Non-pigmented ciliary epithelial cell (primary cell): ENCODE measurements at places on chromosomes 16 and 17.

GRCh38 chr17:42980766-42981397, 517 bp downstream of the RUNDC1 start:
- no peak for DNase-seq

DNA sequence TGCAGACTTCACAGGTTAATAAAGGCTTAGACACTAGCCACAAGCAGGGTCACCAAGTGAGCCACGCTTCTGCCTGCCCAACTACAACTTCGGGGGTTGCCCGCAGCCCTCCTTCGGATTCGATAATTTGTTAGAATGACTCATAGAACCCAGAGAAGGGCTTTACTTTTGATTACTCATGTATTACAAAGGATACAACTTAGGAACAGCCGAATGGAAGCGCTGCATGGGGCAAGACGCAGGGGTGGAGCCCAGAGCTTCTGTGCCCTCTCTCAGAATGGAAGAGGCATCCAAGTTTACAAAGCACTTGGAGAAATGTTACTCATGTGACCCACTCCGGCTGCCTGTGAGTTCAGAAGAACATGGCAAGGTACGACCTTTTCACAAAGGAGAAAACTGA, 7.5 kb upstream of the CDH5 start:
- DNase-seq: no peak

GRCh38 chr16:2009791-2010510, at the start of gene ZNF598:
Gene ZNF598 (minus strand): TSS chr16:2009821.
- DNase-seq: no peak

- DNase-seq: no peak
Observed at GRCh38 chr17:82373731-82374625, 2.4 kb downstream of the UTS2R start.

- no peak for DNase-seq
Observed at GRCh38 chr16:85041219-85042166, 13.9 kb downstream of the KIAA0513 start.

DNA sequence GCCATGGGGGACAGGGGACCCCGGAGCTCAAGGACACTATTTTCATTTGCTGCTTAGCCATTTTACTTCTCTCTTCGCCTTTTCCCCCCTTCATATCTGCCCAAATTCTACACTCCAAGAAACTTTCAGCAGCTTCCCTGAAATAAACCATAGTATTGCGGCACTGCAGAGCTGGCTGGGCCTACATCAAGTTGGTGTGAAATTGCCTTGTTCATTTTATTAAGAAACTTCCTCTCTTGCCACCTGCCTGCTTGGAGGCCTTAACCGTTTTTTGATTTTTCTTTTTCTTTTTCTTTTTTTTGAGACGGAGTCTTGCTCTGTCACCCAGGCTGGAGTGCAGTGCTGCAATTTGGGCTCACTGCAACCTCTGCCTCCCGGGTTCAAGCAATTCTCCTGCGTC, 7.4 kb upstream of the CPNE2 start:
- DNase-seq: no peak

- DNase-seq: no peak
Observed at GRCh38 chr16:63749276-63749675, 1372.6 kb downstream of the CDH11 start.

DNA sequence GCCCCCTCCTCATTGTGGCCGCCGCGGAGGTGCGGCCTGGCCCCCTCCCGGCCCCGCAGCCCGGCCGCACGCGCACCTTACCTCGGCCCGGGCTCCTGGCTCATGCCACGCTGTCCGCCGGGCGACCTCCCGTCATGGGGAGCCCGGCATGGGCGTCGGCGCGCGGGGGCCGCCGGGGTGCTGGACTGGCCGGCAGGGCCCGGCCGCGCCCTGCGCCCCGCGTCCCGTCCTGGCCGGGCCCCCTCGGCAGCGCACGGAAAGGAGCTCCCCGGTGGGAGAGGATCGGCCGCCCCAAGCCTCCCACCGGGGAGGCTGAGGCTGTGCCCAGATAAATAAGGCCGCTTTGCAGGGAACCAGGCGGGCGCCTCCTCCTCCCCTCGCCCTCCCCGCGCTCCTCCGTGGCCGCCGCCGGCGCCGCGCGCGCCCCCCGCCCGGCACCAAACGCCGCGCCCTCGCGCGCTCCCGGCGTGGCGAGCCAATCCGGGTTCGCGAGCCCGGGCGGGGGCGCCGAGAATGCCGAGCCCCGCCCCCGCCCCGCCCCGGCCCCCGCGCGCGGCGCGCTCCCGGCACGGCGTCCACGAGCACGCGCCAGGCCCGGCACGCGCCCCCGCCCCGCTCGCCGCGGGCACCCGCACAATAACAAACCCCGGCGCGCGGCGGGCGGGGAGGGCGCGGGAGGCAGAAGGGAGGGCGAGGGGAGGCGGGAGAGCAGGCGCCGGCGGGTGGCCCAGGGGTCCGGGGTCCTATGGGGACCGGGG, at the start of gene FBXL16:
FBXL16 (minus strand) TSS at position 371 of the 758 bp plus-strand sequence. CDS start 8,396 bp downstream, outside the sequence.
- no peak for DNase-seq

- DNase-seq: no peak
Observed at GRCh38 chr17:41127371-41127770, 3.4 kb upstream of the KRTAP4-12 start.

GRCh38 chr16:1545044-1546040, 11.9 kb downstream of the TMEM204 start:
- DNase-seq: no peak

DNA sequence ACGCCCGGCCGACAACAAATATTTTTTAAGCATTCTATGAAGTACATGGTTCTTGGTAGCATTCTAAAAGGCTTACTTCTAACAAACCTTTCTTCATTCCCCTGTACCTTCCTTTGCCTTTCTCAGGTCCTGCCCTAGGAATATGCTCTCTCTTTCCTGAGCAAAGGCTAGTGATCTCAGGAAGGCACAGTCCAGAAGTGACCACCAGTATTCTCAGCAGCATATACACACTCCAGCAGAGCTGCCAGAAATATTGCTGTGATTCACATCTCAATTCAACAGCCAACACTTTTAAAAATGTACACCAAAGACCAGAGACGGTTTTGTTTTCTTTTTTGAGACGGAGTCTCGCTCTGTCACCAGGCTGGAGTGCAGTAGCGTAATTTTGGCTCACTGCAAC, 41.4 kb upstream of the ANKFY1 start:
- DNase-seq: no peak

DNA sequence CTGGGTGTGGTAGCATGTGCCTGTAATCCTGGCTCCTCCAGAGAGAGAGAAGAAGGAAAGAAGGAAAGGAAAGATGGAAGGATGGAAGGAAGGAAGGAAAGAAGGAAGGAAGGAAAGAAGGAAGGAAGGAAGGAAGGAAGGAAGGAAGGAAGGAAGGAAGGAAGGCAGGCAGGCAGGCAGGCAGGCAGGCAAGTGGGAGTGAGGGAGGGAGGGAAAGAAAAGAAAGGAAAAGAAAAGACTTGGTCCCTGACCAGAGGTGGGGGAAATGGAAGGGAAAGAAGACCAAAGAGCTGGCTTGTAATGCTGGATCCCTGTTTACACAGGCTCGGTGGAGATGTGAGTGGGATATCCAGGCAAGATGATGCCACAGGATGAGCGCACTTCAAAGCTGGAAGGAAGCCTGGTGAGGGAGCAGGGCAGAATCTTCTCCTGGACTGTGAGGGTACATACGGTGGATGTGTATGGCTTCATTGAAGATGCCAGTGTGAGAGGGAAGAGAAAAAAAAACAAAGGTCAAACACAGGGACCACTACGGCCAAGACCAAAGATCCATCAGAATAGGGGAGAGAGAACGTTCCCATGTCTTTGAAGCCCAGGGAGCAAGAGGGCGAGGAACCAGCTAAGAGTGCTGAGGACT, 2.1 kb downstream of the CES1 start:
- DNase-seq: no peak

DNA sequence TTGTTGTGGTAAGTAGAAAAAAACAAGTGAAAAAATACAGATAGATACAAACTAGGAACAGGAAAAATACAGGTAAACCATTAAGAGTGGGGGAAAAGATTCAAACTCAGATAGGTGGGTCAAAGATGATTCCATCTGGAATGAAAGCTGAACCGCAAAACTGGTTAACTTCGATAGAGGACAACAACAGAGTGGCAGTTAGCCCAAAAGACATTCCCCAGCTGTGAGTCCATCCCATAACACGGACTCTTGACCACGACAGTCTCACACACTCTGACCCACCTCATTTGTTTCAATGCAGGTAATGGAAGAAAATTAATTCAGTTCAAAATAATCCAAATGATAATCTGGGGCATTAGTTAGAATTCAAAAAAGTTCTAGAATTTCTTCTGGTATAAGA, 13.5 kb downstream of the ELAC2 start:
- DNase-seq: no peak

- no peak for DNase-seq
Observed at GRCh38 chr17:32912218-32912897, 15.6 kb upstream of the TMEM98 start.

GRCh38 chr16:86270696-86271095, 239.6 kb upstream of the FOXF1 start:
- DNase-seq: no peak

DNA sequence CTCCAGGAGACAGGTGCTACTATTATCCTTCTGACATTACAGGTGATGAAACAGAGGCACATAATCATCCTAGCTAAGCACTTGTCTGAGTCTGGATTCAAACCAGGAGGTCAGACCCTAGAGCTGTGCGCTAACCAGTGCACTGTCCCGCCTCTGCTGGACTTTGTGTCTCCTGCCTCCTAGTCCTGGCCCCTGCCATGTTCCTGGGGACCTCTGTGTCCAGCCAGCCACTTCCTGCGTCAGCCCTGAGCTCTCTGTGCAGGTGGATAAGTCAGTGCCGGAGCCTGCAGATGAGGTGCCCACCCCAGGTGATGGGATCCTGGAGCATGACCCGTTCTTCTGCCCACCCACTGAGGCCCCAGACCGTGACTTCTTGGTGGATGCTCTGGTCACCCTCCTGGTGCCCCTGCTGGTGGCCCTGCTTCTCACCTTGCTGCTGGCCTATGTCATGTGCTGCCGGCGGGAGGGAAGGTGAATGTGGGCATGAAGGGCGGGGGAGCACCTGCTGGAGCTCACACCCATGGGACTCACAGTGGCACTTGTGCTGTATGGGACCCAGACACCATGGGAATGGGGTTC, 4.2 kb downstream of the SGCA start:
- DNase-seq: no peak

GRCh38 chr16:88442727-88443576, 10.1 kb upstream of the ZFPM1 start:
- no peak for DNase-seq

DNA sequence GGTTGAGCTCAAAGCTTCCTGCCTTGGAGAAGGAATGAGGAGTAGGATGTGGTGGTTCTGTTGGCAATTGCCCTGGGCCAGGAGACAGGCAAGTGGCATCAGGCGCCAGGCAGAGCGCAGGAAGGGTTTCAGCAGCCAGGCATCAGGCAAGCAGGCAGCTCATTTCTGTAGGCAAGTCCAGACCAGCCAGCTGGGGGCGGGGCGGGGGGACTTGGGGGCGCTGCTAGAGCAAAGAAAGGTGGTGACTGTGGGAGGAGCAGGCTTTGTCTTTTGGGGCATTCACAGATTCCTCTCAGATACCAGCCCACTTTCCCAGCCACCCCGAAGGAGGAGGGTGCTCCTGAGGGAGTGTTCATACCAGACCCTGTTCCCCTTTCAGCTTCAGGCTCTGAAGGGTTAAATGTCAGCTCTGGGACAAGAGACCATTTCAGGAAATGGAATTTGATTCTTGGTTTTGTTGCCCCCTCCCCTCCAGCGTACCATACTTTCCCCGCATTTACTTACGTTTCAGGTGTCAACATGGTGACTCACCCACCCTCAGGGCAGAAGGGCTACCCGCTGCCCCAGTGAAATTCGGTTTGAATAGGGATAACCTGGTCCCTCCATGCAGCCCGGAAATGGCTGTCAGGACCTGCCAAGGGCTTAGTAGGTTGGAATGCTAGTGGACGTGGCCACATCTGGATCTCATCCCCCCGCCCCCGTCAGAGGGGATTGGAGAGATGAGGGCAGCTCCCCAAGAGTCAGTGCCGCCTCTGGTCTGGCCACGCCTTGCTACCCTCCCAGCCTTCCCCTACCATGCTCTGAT, 13.2 kb downstream of the NGFR start:
- DNase-seq: no peak

DNA sequence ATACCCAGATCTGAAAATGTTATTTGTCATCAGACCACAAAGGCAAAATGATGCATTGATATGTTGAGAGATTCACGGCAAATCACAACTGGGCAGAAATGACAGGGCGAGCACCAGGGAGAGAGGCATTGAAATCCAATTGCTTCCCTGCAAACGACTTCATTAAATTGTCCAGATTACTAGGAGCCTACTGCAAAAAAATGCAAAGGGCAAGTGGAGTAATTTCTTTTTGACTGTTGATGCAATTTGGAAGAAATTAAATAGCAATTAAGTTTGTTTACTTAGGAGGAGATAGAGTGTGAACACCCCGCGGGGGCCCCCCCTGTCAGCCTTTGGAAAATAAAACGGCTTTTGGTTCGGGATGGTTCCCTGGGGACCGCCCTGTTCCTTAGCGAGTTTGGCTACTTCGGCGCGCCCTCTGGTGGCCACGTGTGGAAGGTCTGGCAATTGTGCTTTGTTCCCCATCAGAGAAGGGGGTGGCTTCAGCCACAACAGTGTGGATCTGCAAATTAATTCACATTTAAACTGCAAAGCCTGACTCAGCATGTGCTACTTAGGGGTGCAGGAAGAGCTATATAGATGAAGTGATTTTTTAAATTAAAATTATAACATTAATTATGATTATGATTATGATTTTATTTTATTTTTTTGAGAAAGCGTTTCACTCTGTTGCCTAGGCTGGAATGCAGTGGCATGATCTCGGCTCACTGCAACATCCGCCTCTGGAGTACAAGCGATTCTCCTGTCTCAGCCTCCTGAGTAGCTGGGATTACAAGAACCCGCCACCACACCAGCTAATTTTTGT, 14.5 kb upstream of the TMC7 start:
- peak; percentile 14 for DNase-seq

DNA sequence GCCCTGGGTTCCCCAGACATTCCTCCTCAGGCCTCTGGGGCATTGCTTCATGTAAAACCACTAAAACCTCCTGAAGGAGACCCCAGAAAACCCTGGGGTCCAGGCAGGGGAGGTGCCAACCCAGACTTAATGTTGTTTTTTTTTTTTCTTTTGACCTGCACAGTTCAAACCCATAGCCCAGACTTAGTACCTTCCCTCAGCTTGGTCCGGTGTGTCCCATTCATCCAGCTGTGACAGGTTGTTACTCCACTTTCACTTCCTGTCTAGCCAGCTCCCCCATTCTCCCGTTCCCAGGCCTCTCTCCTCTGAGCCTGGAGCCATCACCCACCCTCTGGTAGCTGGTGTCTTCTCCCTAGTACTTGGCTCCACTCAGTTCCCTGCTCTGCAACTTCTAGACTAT, 4.8 kb downstream of the CDR2L start:
- no peak for DNase-seq

GRCh38 chr17:17979778-17980177, 7.1 kb downstream of the DRC3 start:
- no peak for DNase-seq

GRCh38 chr16:47480410-47480809, 19.3 kb downstream of the PHKB start:
- no peak for DNase-seq

DNA sequence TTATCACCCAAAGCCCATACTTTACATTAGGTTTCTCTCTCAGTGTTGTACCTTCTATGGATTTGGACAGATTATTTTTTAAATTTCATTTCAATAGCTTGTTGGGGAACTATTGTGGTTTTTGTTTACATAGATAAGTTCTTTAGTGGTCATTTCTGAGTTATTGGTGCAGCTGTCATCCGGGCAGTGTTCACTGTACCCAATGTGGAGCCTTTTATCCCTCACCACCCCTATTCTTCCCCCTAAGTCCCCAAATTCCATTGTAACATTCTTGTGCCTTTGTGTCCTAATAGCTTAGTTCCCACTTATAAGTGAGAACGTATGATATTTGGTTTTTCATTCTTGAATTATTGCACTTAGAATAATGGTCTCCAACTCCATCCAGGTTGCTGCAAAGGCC, 57.5 kb downstream of the SLFN11 start:
- no peak for DNase-seq
